ENCODE measurements at places on chromosomes 7 and 10.

- no peak for DNase-seq
These were observed 30.6 kb downstream of the SVOPL start for GRCh38 chr7:138670594-138670993.

GRCh38 chr10:4515721-4516120, 310.3 kb upstream of the AKR1E2 start:
- no peak for DNase-seq

DNA sequence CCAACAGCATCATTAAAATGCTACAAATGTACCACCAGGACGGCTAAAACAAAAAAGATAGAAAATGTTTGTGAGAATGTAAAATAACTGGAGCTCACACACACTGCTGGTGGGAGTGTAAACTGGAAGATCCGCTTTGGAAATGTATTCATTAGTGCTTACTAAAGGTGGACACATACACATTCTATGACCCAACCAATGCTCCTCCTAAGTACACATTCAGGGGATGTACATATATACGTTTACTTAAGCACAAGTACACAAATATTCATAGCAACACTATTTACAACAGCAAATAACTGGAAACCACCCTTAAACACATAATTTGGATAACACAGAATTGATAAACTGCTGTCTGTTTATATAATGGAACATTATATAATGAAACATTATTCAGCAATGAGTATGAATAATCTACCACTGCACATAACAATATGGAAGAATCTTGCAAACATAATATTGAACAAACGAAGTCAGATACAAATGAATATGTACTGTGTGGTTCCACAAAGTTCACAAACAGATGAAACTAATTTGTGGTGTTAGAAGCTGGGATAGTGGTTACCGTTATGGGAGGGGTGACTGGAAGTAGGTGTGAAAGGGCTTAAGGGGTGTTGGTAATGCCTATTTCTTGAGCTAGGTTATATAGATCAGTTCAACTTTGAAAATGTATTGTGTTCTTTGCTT, 52.1 kb downstream of the STRA8 start:
- no peak for DNase-seq

DNA sequence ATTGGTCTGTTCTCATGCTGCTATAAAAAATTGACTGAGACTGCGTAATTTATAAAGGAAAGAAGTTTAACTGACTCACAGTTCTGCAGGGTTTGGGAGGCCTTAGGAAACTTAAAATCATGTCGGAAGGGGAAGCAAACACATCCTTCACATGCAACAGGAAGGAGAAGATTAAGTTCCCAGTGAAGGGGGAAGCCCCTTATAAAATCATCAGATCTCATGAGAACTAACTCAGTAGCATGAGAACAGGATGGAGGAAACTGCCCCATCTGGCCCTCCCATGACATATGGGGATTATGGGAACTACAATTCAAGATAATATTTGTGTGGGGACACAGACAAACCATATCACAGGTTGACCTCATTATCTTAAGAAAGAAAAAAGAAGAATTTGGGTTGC, 134.5 kb downstream of the PPP1R3A start:
- no peak for DNase-seq

- DNase-seq: no peak
These were observed 282.3 kb upstream of the DKK1 start for GRCh38 chr10:52031771-52032170.

GRCh38 chr7:138900035-138900828, 81.0 kb downstream of the KIAA1549 start:
- no peak for DNase-seq

DNA sequence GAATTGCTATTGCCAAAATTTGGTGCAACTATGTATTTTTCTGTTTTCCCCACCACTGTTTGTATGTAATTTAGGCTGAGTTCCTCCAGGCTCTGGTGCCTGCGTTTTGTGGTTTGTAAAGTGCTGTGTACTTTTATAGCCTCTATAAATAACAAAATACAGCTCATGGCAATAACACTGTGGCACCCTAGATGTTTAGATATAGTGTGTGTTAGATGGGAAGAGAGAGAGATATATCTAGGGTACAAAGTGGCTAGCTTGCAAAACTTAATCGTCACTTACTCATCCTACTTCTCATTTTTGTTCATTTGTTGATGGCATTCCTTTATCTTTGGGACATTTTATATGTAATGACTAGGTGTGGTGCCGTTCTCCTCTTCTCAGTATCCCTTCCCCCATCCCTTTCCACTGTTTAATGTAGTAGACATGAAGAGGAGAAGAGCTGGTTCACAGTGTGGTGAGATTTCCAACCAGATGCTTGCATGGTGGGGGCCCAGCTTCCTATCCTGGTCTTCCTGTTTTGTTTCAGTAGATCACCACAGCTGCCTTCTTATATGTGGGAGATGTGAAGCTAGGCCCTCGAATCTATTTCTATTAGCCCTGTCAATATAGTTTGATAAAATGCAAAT, 115.0 kb downstream of the SND1 start:
- DNase-seq: no peak

- DNase-seq: no peak
These were observed 104.3 kb upstream of the LANCL2 start for GRCh38 chr7:55260676-55261385.

DNA sequence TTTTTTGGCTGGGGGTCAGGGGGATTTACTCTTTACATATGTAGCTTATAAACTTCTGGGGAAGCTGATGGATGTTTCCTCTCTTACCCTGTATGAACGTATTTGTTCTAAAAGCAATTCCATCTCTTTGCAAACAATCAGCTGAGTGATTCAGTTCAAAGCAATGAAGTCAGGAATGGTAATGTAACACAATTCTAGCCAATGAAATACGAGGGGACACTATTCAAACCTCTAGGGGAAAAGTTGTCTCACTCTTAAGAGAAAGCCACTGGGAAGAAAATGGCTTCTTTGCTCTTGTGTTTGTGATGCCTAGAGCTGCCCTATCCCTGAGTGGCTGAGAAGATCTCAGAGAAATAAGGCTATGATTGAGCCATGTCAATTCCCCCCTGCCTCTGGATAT, 134.8 kb upstream of the SEMA3C start:
- no peak for DNase-seq

DNA sequence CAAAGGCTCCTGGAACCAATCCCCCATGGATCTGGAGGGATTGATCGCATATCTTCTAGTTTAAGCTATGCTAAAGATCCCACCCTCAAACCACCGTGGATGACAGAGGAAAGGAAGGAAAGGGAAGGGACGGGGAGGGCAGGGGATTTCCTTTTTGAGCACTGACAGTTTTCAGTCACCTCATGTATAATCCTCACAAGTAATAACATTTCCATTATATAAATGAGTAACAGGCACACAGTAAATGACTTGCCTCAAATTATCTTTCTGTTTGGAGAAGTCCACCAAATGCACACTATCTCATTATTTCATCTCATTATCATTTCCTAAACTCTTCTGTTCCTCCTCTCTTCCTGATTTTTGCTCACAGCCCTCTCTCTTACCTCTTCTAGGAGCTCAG, 127.1 kb upstream of the AOAH start:
- no peak for DNase-seq

- no peak for DNase-seq
These were observed 7.1 kb downstream of the ASNS start for GRCh38 chr7:97865104-97865503.

DNA sequence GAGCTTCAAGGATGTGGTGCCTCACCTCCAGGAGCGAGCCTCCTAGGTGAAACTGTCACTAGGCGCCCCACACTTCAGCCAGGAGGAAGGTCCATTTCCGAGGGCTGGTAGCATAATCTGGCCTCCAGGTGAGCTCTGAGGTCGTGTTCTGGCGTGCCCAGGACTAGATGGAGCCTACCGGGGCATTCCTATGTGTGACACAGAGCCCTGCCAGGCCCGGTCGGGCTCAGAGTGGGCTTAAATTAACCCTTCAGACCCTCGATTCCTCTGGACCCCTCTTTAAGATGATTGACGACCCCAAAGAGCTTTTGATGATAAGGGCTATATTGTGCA, 233.1 kb downstream of the EBF3 start:
- DNase-seq: no peak

DNA sequence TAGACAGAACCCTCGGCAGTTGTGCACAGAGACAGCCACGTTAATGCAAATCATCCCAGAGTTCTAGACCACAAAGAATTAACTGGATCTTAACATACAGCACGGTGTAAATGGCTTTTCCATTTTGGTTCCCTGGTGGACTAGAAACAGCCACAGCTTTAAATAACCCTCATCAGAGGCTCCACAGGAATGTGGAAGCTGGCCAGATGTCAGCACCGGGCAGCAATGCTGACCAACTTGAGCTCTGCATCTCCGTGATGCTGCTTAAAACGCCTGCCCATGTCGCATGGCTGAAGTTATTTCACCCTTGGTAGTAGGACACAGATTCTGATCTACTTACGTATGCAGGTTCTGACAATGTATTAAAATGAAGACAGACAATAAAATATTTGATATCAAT, 24.5 kb downstream of the RSU1 start:
- DNase-seq: no peak
